Stimulated activated CD4-positive, alpha-beta T cell treated with anti-CD3 and anti-CD28 coated beads, Interleukin-1b, Interleukin-23, amount 100 ng/mL, for 4 hours (primary cell): ENCODE measurements at places on chromosomes 6 and 20.

DNA sequence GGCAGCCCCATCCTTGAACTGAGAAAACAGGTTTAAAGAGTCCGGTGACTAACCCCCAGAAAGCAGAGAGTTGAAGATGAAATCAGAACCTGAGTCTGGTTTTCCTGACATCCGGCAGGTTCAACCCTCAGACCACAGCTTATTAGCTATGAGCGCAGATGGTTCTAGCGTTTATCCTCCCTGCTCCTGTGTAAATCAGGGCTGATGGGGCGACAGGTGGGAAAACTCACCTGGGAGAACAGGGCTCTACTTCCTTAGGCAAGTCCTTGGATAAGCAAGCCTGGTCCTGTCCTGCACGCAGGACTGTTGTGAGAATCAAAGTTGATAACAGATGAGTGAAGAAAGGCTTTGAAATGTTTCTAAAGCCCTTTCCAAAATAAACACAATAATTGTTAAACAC lies 31.4 kb downstream of the GHRH start:
- no peak for DNase-seq

- DNase-seq = no peak
Observed at GRCh38 chr6:126764671-126765070, 353.8 kb upstream of the RSPO3 start.

DNA sequence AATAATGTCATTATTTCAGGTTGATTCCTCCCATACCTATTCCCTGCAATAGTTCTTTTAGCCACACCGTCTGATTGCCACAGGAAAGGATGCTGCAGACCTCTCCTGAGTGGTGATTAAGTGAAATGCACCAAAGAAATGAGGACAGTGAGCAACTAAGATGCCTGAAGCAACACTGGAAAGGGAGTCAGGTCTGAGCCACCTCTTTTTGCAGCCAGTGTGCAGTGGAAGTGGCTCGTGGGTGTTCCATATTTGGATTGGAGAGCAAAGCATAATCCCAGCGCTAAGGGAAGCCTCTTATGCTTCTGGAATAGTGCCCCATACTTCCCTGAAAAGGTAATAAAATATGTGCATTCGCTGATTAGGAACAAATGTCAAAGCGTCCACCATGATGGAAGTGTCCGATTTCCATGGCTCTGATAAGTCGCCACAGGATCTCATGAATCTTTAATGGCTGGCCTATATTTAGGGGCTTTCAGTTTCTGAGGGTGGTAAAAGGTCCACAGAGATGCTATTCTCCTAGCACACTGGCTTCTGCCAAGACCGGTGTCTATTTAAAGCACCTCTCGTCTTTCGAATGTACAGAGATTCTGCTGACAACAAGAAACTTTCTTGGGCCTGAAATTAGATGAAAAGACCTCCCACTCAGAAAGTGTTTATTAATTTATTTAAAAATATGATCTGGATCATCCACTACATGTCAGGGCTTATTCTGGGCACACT lies 253.9 kb downstream of the SLC24A3 start:
- no peak for DNase-seq

DNA sequence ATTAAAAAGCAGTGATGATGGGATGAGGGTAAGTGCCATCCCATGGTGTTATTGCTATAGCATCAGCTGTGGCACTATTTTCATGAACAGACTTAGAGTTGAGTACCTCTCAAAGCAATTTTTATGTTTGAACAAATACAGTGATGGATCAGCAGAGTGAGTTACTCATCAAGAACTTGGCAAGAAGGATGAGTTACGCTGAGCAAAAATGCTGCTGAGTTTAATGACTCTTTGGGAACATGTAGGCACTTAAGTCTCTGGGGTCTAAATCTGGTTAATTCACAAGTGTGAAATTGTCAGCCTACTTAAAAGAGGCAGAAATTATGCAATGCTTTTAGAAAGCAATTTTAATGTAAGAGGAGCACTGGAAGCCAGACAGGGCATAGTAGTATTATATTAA lies 78.5 kb upstream of the AHI1 start:
- no peak for DNase-seq

DNA sequence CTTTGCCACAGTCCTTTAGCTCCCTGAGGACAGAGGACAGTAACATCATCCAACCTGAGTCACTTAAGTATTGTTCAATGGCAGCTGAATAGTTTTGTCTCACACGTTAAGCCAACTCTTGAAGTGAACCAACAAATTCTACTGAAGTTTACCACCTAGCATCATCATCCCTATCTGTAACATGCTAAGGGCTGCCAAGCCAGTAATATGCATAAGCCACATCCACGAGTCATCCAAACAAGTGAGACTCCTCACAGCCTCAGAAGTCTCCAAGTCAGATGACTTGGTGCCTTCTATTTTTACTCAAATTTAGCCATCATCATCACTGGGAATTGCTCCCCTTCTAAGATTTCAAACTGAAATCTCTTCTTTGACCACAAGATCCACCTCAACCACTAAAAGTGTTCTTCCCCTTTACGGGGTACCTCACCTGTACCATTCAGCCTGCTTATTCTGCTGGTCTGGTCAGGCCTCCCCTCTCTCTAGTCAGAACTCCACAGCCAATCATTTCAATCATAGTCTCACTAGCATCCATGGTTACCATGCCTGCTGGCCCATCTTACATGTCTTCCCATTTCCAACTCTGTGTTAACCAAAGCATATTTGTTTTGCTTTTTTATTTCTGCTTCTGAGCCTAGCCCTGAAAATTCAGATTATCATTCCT lies 73.7 kb downstream of the DTNBP1 start:
- no peak for DNase-seq
